Activated CD8-positive, alpha-beta T cell treated with anti-CD3 and anti-CD28 coated beads for 36 hours (primary cell): ENCODE measurements at places on chromosomes 5 and 9. TPM values are rescaled to one million over a fixed set of nuclear protein-coding genes. Genes with fewer than 3 reads are reported as not detected.

DNA sequence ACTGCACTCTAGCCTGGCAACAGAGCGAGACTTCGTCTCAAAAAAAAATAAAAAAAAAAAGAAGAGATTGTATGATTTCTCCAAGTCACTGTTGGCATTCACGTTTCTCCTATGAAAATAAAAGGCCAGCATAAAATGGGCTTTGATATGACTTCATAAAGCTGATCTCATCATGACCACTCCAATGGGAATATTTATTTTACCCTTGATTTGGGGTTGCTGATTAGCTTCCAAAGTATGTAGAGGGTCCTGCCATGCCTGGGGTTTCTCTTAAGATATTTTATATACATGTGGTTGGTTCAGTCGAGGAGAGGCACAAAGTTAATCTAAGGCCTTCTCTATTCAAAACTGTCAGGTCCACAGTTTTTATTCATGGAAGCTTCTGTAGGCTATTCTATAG, 247.0 kb upstream of the TNC start:
- DNase-seq, result no peak

- no peak for DNase-seq
These were observed 546.5 kb downstream of the PDE4D start for GRCh38 chr5:59346982-59347381.

GRCh38 chr5:78050888-78051287, 243.6 kb downstream of the AP3B1 start:
- no peak for DNase-seq

GRCh38 chr9:134634176-134634575, 7.4 kb upstream of the COL5A1 start:
- no peak for DNase-seq

GRCh38 chr5:180668835-180669596, 19.6 kb upstream of the FLT4 start:
- DNase-seq, result no peak

DNA sequence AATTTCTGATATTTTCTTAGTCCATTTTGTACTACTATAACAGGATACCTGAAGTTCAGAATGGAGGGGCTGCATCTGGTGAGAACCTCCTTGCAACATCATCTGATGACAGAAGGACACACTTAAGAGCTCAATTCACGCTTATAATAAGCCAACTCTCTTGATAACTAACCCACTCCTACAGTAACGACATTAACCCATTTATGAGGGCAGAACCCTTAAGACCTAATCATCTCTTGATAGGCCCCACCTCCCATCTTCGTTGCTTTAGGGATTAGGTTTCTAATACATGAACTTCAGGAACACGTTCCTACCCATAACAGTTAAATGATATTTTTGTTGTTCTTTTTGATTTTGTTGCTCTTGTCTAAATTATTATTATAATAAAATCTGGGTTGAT, 69.4 kb downstream of the TNPO1 start:
- no peak for DNase-seq

DNA sequence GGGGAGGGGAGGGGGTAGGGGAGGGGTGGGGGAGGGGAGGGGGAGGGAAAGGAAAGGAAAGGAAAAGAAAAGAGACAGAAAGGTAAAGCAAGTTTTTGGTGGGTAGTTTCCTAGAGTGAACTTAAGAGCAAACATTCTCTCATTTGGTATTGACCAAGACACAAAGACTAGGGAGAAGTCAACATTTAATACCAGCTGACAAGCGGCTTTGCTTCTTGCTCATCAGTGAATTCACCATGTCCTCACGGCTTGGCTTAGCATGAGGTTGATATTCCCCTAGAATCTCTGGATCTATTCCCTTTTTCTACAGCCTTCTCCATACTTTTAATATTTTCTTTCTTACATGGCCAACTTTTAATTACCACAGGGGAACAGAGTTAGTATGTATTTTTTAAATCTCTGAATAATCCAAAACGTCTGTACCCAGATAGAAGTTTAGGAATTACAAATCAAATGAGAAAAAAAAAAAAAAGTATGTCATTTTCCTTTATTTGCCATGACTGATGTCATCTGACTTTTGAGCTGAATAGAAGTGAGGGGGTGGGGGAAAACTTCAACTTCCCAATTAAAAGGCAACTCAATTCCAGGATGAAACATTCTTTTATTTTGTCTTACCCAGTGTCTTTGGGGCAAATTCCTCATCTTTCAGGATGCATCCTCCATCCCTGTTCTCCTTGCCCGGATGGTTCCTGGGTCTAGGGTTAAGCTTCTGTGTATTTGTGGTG, 40.1 kb upstream of the GLIS3 start:
- DNase-seq, result no peak

GRCh38 chr5:53359916-53360517, 120.4 kb upstream of the FST start:
- no peak for DNase-seq

DNA sequence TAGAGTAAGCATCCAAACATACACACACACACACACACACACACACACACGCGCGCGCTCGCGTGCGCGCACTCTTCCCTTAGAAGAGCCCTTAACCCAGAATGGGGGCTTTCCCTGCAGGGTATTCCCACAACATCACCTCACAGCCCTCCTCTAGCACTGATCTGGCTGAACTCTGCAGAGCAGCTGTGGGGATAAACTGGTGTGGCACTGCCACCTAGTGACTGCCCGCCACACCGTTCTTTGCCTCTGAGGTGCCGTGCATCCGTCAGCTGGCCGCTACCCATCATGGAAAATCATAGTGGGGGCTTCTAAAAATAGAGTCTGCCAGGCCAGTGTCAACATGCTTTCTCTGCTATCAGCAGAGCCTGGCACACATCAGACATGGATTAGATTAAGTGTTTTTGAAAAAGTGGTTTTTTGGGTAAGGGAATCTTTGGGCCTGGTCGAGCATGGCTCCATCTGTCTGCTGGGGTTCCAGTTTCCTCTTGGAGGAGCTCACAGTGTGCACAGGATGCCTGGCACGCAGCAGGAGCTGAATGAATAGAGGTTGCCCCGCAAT, 88.1 kb downstream of the KCNN2 start:
- DNase-seq, result peak; percentile 74

GRCh38 chr9:128550226-128550625, 2.2 kb upstream of the SPTAN1 start:
- peak; percentile 82 for DNase-seq

DNA sequence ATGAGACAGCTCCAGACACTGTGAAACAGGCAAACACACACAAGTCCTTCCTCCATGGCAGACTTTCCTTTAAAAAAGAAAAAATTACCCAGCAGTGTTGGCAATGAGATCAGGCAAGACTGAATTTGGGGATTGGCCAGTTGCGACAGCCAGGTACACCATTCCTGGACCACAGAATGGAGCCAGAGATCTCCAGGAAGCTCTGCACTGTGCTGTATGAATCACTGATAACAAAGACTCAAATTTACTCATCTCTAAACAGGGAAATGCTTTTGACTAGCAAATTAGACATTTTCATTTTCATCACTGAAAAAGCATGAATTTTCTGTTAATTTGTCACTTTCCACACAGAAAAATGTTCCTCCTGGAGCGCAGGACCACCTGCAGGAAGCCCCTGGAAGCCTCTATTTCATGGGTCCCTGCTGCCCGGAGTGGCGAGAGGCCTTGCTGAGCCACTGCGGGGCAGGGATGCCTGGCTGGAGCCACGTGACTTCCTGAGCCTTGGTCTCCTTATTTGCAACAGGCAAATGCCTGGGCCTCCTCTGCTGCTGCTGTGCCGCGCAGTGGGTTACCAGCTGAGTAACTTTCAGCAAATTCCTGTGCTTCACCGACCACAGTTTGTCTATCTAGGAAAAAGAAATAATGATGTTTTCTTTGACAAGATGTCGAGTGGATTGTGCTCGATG, 185.9 kb upstream of the ZNF618 start:
- no peak for DNase-seq

DNA sequence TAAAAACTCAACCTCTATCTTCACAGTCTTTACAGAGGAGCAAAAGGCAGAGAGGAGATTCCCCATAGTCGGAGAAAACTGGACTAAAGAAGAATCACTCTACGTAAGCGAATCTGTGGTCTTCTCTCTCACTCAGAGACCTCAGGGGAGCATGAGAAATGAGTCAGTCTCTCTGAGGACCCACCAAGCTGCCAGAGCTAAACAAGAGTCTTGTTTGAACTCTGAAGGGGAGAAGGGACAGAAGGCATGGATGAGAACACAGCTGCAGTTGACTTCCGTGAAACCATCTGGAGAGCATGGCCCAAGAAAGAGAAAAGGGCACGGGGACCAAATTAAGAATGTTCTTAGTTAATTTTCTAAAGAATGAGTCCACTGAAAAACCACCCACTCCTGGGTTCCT, 12.8 kb upstream of the MAN2A1 start:
- DNase-seq, result no peak

- DNase-seq, result no peak
These were observed 69.1 kb upstream of the RICTOR start for GRCh38 chr5:39143151-39143860.

DNA sequence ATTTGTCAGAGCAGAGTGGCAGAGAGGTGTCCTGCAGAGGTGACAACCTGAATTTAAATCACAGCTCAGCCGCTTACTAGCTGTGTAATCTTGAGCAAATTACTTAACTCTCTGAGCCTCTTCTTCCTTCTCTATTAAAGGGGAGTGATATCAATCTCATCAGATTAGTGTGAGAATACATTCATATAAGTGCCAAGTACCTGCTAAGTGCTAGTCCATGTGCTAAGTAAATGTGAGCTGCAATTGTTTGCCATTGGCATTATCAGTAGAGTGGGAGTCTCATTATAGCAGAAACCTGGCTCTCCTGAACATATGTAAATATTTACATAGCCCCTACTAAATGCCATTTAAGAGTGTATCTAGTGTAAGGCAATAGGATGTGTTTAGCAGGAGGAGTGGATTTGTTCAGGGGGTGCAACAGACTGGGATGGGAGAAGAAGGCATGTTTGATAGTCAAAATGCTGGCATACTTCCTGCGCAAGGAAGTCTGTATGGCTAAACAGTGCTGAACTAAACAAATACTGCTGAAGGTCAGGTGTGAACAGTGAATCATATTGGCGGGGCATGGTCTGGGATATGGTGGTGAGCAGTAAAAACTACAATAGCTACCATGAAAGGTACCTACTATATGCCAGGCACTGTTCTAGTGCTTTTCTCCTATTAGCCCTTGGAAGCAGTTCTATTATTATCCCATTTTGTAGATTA, 74.5 kb downstream of the F2RL2 start:
- DNase-seq, result no peak

DNA sequence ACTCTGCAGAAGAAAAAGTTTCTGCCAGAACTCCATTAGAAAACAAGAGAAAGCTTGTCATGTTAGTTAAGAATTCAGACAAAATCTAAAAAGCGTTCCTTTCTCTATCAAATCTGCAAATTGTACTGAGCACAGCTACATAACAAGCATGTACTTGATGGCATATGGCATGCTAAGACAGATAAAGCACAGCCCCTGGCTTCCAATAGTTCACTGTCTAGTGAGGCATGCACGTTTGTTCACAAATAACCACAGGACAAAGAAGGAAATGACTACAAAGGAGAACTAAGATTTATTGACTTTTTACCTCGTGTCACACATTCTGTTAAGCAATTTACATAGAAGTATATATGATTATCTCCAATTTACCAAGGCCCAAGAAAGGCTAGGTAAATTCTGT, 518.2 kb upstream of the TLE4 start:
- DNase-seq, result no peak

DNA sequence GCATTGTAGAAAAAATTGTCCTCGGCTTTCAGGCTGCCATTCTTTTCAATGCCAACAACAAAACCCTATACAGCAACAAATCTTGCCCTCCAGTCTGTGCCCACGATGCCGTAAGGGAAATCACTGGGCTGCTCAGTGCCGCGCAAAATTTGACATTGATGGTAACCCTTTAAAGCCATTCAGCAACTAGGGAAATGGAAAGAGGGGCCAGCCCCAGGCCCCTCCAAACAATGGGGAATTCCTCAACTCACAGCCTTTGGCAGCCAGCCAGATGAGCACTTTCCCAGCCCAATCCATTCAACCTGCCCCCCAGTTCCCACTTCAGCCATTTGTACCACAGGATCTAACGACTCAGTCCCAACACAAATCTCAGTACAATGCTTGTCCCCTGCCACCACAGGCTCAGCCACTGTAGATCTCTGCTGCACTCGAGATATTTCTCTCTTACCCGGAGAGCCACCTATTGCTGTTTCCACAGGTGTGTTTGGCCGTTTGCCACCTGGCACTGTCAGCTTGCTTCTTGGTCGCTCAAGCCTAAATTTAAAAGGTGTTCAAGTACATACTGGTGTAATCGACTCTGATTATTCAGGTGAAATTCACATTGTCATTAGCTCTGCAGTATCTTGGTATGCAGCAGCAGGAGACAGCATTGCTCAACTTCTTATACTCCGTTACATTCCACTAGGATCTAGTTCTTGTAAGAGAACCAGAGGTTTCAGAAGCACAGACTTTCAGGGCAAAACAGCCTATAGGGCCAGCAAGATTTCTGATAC, 103.3 kb downstream of the SYK start:
- DNase-seq, result no peak

DNA sequence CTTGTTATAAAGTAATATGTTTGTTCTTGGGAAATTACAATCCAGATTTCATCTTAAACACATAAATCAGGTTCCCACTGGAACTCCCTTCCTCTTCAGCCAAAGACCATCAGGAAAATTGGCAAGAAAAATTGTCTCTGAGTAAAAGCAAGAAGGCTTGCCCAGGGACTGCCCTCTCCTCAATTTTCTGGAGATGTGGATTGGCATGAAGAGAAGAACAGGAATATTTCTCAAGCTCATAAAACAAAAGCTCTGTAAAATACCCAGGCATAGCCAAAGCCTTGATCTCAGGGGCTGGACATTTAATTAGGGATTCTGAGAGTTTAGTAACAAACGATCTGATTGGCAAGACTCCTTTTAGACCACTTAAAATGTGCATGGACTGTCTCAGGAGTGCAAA, 223.4 kb downstream of the ZNF608 start:
- DNase-seq, result no peak

DNA sequence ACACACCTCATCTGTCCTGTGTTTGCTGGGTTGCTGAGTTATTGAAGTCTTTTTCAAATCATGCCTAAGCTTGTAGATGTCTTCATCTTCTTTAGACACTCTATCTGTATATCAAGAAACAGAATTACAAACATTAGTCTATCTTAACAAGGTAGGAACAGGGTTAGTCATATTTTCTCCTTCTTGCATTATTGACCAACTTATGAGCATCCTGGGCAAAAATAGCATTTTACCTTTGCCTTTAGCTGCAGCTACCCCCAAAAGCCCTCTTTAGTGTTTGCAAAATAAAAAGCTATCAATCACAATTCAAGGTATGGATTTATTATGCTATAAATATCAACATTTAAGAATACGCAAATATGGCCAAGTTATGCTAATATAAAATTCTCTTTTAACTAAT, 3.4 kb downstream of the PLK2 start:
- DNase-seq, result no peak

GRCh38 chr5:143648696-143649095, 163.3 kb upstream of the HMHB1 start:
- peak; percentile 24 for DNase-seq

Gene OSMR
- total RNA-seq, result not detected

Gene ADAMTS6
- 1.1 TPM for total RNA-seq

Gene C9orf153
- total RNA-seq, result 0.40 TPM

Gene INSL6
- total RNA-seq, result not detected

Gene IRX1
- not detected for total RNA-seq
